Hematopoietic multipotent progenitor cell (in vitro differentiated cells): ENCODE measurements at places on chromosomes 1 and 21. TPM values are rescaled to one million over a fixed set of nuclear protein-coding genes. Genes with fewer than 3 reads are reported as not detected.

DNA sequence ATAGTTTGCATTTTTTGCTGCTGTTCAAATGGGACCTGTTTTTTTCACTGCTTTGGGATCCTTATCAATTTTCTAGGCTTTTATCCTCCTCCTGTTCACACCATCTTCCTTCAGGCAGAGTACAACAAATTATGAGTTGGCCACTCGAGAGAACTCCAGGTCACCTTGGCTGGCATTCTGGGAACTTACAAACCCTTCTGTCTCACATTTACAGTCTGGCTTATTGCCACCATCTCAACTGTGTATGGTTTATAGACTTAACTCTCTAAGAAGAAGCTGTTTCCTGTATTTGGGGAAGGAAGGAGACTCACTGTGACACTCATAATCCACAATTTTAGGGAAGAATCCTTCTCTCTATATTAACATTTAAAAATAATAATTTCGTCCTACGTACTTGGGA lies 5.4 kb upstream of the ZNF691 start:
- DNase-seq = no peak

DNA sequence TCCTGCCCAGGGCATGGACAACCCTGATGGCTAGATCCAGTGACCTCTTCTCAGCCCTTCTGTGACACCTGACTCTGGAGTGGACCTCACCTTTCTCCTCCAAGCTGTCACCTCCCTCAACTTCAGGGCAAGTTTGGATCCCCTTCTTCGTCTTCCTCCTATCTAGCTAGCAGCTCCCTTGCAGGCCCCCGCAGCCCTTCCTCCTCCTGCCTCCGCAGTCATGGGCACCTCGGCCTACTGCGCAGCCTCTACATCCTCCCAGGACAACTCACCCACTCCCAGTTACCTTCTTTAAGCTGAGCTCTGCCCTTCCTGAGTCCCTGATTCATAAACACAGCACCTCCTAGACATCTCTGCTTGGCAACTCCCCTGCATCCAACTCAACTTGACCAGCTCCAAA lies 61.3 kb upstream of the ID3 start:
- DNase-seq = no peak

DNA sequence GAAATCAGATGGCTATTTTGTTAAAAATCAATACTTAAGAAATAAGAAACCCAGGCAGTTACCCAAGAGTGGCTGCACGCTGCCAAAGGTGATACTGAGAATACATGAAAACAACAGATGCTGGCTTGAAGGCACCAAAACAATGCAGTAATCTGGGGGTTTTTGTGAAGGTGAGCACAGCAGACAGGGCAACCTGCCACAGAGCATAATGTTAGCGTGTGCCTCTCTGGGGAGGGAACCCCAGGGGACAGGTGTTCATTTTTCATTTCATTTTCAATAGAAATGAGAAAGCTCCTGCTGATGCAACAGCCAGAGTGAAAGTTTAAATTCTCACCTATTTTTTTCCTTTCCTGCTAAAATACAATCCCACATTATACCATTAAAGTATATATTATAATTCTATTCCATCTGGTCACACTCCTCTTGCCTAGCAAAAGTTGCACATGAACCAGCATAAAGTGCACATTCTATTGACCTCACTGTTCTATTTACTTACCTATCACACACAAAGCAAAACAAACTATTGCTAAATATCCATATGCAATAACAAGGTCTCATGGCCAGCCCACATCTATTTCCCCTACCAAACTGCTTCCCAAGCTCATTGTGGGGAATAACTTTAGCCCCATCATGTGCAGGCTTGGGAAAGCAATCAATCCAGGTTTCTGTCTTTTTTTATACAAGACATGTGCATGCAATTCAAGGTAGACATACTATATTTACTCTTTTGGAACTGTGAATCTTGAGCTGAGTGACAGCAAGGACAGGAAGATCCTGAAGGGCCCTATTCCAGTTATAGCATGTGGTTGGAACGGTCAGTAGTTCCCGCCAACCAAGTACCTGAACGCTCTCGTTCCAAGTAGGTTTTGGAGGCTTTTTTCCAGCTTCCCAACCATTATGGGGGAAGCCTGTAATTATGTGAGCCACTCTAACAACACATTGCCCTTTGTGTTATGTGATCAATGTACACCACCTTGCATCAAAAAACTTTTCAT lies 173.6 kb downstream of the RERE start:
- DNase-seq = no peak

DNA sequence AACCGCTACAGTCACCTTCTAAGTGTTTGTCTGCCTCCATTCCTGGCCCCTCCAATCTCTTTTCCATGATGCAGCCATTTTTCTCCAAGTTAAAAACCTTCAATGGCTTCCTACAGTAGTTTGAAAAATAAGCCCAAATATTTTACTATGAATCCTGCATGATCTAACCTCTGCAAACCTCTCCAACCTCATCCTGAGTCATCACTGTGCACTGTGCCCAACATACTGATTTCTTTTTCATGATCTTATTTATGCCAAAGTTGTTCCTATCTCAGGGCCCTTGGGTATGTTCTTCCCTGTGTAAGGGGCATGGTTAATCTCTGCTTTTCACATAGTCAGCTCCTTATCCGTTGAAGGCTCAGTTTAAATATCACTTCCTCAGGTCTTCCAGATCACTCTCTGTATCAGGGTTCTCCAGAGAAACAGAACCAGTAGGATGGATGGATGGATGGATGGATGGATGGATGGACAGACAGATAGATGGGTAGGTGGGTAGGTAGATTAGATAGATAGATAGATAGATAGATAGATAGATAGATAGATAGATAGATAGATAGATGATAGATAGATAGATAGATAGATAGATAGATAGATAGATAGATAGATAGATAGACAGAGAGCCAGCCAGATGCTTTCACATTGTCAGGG lies 18.1 kb upstream of the PTPN14 start:
- DNase-seq = no peak

DNA sequence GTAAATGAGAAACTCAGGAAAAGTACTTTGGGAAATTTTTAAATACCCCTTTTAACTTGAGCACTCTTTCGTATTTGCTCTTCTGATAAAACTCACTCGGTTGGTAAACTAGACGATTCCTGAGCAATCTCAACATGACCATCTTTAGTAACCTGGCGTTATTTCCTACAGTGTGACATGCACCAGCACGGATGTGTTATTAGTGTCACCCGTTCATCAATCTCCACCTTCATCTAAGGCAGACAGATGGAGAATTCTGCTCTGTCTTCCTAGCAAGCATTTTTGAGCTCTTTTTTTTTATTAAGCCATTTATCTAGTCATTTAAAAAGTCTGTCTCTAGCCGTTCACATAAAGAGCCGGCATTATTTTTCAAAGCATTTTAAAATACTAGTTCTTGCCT lies 155.2 kb downstream of the DISP1 start:
- DNase-seq = no peak

- no peak for DNase-seq
These were observed 52.3 kb downstream of the COL18A1 start for GRCh38 chr21:45457161-45457831.

GRCh38 chr1:91161749-91162148 lies 139.9 kb upstream of the ZNF644 start:
- DNase-seq = no peak

- DNase-seq = no peak
These were observed 8.8 kb downstream of the TINAGL1 start for GRCh38 chr1:31584869-31585735.

- DNase-seq = no peak
These were observed 27.0 kb upstream of the PRELP start for GRCh38 chr1:203448521-203449061.

DNA sequence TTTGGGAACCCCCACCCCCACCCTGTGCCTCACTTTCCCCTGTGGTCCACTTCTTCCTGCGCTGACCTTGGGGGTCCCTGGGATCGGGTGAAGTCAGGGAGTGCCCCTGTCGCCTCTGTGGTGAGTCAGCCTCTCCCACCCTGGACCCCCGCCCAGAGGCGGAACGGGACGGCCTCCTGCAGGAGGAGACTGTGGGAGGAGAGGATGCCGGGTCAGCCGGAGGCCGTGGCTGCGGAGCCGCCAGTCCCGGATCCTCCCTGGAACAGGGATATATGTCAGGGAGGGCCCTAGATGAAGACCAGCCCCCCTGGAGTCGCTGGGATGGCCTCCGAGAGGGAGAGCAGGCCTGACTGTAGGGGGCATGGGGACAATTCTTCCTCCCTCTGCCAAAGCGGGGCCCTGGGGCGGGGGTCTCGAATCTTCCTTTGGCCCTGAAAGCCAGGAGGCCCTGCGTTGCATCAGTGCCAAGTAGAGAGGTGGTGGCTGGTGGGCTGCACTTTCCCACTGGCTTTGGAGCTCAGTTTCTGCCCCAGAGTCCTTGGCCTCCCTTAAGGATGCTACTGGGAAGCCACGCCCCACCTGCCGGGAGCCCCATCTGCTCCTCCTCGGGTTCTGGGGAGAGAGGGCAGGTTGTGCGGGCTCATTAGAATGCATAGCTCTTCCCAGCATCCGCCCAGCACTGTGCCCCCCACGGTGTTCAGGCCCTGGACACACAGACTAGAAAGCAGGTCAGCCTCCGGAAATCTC lies 930 bp downstream of the ARHGEF10L start:
- no peak for DNase-seq

GRCh38 chr1:53614231-53615021 lies 124.5 kb downstream of the GLIS1 start:
- DNase-seq = no peak

DNA sequence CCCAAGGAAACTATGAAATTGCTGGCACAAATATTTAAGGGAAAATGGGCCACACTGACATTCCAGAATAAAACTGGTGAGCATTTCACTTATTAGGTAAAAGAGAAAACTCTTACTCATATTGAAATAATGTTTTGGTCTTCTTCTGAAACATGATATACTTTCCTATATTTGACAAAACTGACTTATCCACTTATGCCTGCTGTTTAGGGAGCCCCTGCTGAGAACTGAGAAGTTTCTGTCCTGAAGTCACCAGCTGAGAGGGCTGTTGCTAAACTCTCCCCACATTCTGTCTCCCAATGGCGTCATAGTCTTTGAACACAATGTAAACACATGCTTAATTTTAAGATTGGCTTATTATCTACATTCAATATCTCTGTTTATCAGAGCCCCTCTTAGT lies 46.8 kb upstream of the ZC3H11B start:
- DNase-seq = no peak

DNA sequence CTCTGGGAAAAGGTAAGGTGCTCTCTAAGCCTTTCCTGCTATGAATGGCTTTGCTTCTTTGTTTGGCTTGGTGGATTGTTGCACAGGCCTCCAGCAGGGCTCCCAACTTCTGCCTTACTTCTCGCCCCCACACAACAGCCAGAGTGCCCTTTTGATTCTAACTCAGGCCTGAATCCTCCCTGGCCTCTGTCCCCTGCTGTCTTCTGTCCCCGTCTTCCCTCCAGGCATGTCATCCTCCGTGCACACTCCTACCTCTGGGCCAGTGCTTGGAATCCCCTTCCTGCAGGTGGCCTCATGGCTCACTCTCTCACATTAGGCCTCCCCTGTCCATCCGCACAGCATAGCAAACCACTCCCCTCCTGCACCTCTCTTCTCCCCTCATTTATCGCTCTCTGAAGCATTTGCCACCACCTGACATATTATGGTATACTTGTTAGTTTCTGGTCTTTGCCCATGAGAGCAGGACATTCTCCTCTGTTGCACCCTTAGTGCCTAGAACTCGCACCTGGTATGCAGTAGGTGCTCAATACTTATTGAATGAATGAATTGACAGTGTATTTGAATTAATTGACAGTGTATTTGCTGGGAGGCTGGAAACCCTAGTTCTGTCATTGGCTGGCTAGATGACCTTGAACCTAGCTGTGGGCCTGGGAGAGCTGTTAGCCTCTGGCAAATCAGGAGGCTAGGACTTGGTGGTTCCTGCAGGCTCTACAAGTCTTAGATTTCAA lies 2.9 kb downstream of the ZDHHC18 start:
- DNase-seq = no peak

DNA sequence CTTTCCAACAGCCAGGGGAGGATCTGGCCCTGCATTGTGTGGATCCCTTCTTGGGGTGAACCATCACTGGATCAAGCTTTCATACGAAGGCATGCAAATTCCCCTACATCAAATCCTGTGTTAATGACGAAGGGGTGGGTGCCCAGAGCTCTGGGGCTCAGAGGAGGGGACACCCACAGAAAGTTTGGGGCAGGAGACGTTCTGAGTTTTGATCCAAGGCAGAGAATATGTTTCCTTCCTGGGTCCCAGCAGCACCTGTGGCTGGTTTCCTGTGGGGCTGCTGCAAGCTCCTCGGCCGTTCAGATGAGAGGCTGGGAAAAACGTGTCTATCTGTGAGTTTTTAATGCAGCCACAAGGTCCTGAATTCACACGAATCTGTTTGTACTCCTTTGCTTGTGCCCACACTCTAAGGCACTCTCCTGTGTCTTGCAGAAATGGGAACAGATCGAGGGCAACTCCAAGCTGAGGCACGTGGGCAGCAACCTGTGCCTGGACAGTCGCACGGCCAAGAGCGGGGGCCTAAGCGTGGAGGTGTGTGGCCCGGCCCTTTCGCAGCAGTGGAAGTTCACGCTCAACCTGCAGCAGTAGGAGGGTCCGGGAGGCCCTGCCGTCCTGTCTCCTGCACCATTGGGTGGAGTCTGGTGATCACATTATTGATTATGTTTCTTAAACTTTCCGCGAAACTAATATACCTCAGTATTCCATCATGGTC lies 147.1 kb downstream of the PGBD5 start:
- DNase-seq = no peak

- no peak for DNase-seq
These were observed 234.8 kb downstream of the HMCN1 start for GRCh38 chr1:185969028-185969427.

DNA sequence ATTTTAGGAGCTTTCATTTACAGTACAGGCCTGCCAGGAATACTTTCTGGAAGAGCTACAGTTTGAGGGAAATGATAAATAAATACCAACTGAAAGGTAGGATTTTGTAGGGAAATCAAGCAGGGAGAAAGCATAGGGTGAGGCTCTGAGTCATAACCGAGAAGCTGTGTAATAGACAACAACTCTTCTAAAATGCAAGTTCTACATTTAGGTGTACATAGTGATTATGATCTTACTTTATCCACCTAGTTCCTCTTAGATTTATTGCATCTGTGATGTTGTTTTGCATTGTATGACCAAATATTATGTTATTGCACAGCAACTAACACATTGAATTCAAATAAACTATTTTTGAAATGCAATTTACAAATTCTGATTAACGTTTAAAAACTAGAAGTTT lies 819.3 kb downstream of the PLA2G4A start:
- no peak for DNase-seq

DNA sequence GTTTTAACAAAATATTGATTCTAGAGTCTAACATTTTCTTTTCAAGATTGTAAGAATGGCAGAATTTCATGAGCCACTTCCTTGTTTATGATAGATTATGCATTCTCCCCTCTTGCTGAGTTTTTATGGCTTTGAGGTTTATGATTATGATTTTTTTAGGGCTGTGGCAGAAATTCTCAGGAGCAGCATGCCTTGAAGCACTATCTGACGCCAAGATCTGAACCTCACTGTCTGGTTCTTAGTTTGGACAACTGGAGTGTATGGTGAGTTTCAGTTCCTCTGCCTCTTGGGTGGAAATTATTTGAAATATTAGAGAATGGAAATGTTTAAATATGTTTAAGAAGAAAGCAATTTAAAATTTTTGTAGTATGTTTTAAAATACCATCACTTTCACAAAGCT lies 10.2 kb downstream of the USP16 start:
- DNase-seq = no peak

The SLFNL1 gene
- 1.6 TPM for total RNA-seq

The RBP7 gene
- not detected for total RNA-seq

The CYYR1 gene
- 6.2 TPM for total RNA-seq

The OR2W3 gene
- 45.8 TPM for total RNA-seq

The CYP4A22 gene
- under 0.01 TPM for total RNA-seq

The MAP10 gene
- total RNA-seq = 5.9 TPM

The CDK18 gene
- total RNA-seq = 8.6 TPM

The KCNJ10 gene
- under 0.01 TPM for total RNA-seq

The MCOLN2 gene
- total RNA-seq = 1.1 TPM

The AGBL4 gene
- total RNA-seq = 0.54 TPM

The DPT gene
- total RNA-seq = not detected

The UTS2 gene
- not detected for total RNA-seq

The PATJ gene
- total RNA-seq = 4.6 TPM
